ENCODE measurements at places on chromosomes 13 and 19.

DNA sequence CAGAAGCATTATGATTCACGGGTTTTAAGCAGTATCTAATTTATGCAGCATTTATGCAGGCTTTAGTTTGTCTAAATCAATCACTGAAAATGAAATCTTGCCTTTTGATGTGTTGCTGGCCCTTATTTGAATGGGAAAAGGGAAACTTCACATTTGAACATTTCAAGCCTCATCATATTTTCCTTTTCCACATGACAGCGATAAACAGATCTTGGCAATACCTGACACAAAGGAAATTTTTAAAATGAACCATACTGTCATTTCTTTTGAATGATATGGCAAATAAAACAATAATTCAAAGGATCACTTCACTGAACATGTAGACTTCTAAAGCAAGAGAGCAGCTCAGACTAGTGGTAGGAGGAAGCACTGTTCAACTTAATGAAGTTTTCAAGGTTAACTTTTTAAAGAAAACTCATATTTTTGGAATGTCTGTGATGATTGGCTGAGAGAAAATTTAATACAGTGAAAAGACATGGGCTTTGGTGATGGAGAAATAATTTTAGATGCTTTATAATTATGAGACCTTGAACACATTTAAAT, 198.1 kb downstream of the OXGR1 start:
- DNase-seq, result no peak

- DNase-seq, result no peak
These were observed 102.2 kb upstream of the PEG3 start for GRCh38 chr19:56942756-56943155.

DNA sequence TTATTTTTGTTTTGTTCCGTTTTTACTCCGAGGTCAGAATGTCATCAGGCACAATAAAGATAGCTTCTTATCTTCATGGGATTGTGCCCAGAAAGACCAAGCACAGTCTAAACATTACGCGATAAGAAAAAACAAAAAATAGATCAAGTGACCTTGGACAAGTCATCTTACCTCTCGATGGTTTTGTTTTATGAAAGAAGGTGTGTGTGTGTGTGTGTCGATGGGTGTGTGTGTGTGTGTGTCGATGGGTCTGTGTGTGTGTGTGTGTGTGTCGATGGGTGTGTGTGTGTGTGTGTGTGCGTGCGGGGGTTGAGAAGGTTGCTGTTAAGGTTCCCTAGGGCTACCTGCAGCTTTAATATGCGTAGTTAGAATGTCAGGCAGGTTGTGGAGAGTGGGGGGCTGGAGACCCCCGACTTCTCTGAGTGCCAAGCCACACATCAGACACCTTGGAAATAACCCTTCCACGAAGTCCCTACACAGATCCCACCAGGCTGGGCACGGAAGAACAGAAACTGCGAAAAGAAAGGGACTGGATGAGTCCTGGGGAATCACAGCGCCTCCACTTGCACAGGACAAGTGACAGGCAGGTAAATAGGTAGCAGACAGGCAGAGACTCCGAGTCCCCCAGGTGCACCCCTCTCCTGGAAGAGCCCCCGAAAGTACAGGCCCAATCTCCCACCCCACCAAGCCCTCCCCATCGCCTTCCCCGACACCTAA, 458 bp upstream of the ATP8A2 start:
- DNase-seq, result no peak

GRCh38 chr19:50875795-50876422, 2.7 kb downstream of the KLK2 start:
- DNase-seq, result no peak

DNA sequence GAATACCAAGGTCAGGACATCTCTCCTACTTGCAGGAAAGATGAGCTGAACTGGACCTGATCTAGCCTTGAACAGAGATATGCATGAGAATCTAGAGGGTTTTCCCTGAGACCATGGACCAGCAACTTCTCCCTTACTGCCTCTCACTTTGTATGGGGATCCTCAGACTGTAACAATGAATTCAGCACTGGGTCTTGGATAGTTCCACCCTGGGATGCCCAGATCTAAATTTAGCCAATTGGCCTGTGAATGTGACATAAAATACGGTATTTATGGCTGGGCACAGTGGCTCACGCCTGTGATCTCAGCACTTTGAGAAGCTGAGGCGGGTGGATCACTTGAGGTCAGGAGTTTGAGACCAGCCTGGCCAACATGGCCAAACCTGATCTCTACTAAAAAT, 15.3 kb upstream of the LILRA2 start:
- no peak for DNase-seq

DNA sequence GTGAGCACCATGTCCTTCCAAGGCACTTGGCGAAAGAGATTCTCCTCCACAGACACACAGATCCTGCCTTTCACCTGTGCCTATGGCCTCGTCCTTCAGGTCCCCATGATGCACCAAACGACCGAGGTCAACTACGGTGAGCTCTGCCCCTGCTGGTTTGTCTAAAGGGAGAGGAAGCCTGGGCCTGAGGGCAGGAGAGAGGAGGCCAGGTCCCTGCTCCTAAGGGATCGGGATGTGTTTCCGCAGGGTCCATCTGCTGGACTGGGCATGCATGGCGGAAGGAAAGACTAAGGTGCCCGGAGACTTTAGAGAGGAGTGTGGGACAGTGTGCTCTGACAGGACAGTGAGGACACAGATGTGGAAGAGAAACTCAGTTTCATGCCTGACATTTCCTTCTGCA, 7.6 kb downstream of the SERPINE3 start:
- DNase-seq, result no peak
